Psoas muscle (tissue), 8 donors: ENCODE measurements at places on chromosomes 3 and 15. TPM values are rescaled to one million over a fixed set of nuclear protein-coding genes. Genes with fewer than 3 reads are reported as not detected.

DNA sequence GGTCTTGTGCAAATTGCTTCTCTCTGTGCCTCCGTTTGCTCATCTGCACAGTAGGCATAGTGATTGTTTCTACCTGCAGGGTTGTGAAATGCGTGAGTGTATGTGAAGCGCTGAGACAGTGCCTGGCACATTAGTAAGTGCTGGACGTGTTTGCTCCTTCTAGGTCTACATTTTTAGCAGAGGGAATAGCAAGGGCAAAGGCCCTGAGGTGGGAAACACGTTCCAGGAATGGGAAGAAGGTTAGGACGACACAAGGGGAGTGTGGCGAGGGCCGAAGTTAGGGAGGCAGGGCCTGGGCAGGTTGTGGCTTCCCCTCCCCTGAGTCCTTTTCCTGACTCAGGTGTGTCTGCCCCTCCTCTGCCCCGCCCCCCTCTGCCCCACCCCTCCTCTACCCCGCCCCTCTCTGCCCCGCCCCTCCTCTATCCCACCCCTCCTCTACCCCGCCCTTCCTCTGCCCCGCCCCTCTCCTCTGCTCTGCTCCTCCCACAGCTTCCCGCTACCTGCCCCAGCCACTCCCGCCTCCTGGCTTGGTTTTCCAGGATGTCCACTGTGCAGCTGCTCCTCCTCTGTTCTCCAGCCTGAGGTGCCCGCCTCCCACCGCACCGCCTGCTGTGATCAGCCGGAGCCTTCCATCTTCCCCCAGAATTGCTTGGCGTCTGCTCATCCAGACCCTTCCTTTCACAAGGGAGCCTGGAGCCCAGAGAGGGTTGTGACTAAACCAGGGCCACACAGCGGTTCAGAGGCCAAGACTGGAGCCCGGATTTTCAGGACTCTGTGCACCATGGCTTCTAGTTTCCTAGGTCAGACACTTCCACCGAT is 31.1 kb upstream of the SMAD6 start:
- H3K27me3 ChIP-seq, result no peaks in the 10 kb centered on the region
- no peaks in the 10 kb centered on the region for H3K4me1 ChIP-seq
- H3K36me3 ChIP-seq, result no peaks in the 10 kb centered on the region
- no peak overlapping the region for H3K4me3 ChIP-seq
- no peak overlapping the region for H3K27ac ChIP-seq
- no peak for DNase-seq

The UACA gene
- polyA plus RNA-seq, result 17.0 TPM

- peak overlapping the region; percentile 59 for H3K27ac ChIP-seq
- H3K27me3 ChIP-seq, result no peaks in the 10 kb centered on the region
- peaks cover 38% of the 10 kb centered on the region for H3K36me3 ChIP-seq
- H3K4me1 ChIP-seq, result peaks cover 84% of the 10 kb centered on the region
- peak; percentile 64 for DNase-seq
These were observed 6.3 kb downstream of the MTMR10 start for GRCh38 chr15:30985081-30985531.

DNA sequence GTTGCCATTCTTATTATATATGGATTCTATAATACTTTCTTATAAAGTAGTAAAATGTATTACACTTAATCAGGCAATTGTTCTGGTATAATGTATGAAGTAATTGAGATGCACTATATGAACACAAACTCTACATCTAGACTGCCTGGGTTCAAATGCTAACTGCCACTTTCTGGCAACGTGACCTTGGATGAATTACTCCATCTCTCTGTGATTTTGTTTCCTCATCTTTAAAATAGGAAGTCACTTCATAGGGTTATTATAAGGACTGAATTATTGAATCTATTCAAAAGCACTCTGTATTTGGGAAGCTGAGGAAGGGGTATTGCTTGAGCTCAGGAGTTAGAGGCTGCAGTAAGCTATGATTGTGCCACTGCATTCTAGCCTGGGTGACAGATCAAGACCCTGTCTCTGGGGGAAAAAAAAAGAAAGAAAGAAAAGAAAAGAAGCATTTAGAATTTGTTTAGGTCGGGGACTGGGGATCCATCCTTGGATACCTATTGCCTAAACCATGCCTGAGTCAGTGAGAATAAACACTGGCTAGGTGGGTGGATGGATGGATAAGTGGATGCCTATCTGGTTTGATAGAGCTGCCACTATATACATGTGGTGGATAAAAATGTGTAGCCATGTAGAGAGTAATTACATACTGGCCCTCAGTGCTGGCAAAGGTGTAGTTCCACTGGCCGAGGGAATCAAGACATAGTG is 2.5 kb downstream of the TM4SF1 start:
- peaks cover 9% of the 10 kb centered on the region for H3K4me1 ChIP-seq
- H3K36me3 ChIP-seq, result no peaks in the 10 kb centered on the region
- peak overlapping the region; percentile 63 for H3K4me3 ChIP-seq
- DNase-seq, result no peak
- no peaks in the 10 kb centered on the region for H3K27me3 ChIP-seq

DNA sequence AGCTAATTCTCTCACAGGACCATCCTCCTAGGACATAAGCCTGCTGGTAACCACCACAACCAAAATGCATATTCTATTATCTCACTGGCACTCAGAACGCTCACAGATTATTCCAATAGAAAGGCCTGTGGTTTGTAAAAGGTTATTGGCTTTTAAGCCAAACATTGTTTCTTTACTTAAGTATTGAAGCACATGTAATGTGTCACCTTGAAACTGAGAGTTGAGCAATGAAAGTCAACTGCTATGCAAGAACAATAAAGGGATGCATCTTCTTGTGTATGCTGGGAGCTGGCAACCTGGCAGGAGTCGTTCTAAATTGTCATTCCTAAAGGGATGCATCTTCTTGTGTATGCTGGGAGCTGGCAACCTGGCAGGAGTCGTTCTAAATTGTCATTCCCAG is 298.6 kb upstream of the DNAJC19 start:
- H3K4me1 ChIP-seq, result no peaks in the 10 kb centered on the region
- DNase-seq, result no peak
- H3K36me3 ChIP-seq, result no peaks in the 10 kb centered on the region

The CDHR4 gene
- polyA plus RNA-seq, result 0.28 TPM

The ALDH1L1 gene
- polyA plus RNA-seq, result 40.1 TPM
